ENCODE measurements at places on chromosomes 3 and 15.

GRCh38 chr15:70722266-70723121 is 40.9 kb downstream of the UACA start:
- peak; percentile 51 for DNase-seq

- DNase-seq, result no peak
Measured at GRCh38 chr3:56629451-56629850, 53.6 kb downstream of the TASOR start.

GRCh38 chr3:122415104-122415744 is 638 bp downstream of the WDR5B start:
- no peak for DNase-seq

GRCh38 chr3:196749125-196749524 is 9.5 kb downstream of the PAK2 start:
- no peak for DNase-seq

DNA sequence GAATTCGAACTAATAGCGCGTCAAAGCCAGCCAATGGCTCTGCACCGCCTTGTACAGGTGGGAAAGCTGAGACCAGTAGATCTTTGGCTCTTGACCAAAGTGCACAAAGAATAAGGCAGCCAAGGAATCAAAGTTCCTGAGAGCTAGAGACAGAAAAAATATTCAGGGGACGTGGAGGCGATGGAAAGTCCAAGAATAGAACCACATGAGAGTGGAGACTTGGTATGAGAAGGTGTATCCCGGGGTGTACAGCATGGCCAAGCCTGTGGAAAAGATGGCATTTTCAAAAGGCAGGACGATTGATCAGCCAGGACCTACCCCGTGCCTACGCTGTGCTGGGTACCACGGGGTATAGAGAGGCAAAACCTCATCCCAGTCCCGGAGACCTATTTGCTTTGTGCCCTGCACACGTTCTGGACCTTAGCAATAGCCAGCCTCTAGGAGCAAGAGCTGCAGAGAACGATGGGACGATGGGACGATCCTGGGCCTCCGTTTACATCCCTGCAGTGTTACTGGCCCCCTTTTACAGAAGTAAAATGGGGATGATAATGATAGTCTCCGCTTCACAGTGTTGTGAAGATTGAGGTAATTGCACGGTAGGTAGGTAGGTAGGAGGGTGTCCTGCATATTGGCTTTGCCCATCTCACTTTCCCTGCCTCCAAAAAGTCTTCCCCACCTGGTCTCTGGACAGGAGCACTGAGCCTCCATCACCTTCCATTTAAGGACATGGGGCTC is 583 bp upstream of the RBSN start:
- DNase-seq, result peak; percentile 25

DNA sequence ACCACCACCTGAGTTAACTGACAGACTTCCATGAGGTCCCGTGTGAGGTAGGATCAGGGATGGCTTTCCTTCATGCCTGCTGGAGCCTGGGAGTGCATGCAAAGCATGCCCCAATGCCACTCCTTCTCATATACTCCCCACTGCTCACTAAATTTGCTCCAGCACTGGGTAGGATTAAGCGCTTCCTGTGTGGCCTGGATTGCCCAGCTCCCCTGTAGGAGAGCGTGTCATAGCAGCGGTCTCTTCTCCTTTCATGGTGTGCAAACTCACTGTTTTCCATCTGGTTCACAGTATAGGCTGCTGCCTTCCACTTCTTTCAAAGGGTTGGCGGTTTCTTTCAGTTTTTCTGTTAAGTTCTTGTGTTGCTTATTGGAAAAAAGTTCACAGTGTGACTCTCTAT is 34.1 kb upstream of the ABI3BP start:
- no peak for DNase-seq

- DNase-seq, result no peak
Measured at GRCh38 chr3:159629329-159630084, 359.1 kb upstream of the IL12A start.

DNA sequence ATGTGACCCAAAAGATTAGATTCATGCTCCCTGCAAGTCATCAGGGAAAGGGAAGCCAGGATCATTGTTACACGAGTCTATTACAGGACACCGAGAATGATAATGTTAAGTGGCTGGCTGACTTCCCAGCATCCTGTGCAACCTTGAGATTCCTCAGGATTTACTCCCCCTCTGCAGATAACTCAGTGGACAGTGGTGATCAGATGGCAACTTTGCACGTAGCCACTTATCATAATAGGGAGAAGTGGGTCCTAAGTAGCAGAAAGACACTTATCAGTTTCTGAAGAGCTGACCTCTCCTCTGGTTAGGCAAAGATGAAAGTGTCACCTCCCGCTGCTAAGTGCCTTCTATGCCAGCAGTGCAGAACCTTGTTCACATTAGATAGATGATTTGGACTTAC is 6.7 kb upstream of the TMPRSS7 start:
- DNase-seq, result no peak

DNA sequence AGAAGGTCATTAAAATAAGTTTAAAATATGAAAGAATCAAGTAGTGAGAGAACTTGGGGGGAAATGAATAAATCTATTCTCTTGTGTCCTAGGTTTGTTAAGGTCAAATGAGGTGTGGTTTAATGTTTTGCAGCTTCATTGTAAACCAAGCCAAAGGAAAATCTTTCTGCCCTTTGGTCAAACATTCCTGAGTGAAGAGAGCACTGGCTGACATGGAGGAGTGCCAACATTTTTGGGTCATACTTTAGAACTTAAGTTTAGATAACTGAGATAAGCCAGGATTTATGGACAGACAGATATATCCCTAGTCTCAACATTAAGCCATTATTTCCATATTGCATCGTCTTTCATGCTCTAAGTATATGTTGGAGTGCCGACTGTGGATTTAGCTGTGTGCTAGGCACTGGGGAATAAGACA is 66.4 kb downstream of the PTPRG start:
- DNase-seq, result no peak

GRCh38 chr15:28260722-28261121 is 61.3 kb downstream of the HERC2 start:
- no peak for DNase-seq

DNA sequence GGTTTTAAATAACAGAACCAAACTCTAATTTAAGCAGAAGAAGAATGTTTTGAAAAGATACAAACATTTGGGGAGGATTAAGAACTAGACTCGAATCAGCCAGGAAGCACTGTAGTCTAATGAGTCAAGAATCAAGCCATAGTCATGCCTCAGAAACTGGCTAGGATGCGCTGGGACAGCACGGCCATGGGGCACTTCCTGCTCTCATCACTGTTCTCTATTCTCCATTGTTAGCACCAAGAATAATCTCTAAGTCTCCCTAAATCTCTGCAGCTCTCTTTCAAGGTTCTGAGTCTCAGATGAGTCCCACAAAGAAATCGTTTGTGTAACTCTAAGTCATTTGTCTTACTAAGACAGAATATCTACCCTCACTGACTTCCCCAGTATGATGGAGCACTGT is 399.0 kb upstream of the KCNMB2 start:
- no peak for DNase-seq

DNA sequence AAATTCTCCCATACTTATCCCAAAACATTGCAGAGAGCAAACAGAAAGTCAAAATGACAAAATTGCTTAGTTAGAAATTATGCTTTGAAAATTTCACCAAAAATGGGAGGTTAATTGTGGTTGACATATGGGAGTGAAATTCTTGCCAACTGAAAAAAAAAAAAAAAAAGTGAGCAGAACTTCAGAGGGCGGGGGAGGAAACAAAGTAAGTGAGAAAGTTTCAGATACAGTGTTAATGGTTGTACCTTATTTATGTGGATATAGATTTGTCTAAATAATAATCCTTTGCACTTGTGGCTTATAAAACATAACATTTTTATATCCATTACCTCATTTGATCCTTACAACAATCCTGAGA is 91.5 kb upstream of the RAP2B start:
- DNase-seq, result no peak

DNA sequence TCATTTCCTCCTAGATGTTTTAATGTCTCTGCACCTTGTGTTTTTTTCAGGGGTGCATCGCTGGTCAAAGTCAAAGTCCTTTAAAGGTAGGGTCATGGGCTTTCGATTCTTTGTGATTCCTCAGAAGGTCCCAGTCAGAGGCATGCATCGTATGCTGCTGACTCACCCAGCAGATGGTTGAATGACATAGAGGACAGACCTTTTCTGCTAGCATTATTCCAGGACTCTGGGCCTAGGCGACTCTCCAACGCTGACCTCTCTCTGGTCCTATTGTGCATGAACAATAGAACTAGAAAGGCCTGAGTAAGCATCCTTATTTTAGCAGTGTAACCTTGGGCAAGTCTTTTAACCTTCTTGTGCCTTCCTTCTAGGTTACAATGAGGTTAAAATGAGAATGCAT is 75.9 kb downstream of the DGKG start:
- no peak for DNase-seq

DNA sequence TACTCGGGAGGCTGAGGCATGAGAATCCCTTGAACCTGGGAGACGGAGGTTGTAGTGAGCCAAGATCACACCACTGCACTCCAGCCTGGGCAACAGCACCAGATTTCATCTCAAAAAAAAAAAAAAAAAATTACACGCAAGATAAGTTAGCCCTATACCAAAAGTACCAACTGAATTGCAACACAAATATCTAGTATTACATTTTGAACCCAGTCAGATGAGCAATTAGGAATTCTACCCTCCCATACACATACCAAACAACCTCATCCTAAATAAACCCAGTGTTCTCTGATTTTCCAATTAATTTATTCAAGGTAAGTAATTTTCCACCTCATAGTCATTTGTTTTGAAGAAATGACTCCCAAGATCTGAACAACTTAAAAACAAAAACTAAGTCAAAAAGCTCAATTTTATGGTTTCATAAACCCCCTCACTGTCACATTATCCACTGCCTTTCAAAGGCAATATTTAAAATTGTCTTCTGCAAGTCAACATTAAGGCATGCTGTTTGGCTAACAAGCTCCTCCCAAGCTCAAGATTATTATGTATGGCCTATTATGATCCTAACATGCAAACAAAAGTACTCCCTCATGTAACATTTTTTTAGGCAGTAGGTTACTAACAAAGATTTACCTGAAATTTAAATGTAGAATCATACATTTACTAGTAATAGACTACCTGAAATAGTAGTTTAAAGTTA is 4.5 kb downstream of the RAF1 start:
- no peak for DNase-seq

- no peak for DNase-seq
Measured at GRCh38 chr15:60384053-60384452, 13.7 kb downstream of the ANXA2 start.

DNA sequence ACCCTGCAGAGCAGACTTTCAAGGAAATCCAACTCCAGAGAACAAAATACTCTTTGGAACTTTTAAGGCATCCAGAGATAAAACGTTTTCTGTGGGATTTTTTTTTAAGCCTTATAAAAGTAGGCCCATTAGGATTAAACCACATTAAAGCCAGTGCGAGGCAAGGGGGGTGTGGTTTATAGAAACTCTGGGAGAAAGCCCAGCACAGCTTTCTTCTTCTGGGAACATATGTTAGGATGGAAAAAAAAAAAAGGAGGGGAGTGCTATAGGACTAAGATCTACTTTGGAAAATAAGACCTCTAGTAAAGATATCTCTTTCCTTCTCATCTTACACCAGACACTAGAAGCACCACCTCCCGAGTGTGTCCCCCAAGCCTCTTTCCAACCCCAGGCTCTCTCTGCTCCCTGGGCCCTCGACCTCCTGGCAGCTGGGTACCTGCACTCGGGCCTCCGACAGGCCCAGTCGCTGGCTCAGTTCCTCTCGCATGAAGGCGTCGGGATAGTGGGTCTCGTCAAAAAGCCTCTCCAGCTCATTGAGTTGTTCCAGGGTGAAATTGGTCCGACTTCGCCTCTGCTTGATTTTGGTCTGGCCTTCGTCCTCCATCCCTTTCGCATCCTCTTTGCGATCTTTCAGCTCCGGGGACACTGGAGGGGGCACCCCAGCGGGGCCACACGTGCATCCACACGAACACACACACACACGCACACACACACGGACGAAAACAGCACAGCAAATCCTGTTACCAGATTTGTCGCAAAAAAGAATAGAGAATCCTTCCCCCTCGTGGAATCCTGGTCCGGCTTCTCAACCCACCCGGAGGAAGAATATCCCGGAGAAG is 3.8 kb downstream of the SHOX2 start:
- no peak for DNase-seq

DNA sequence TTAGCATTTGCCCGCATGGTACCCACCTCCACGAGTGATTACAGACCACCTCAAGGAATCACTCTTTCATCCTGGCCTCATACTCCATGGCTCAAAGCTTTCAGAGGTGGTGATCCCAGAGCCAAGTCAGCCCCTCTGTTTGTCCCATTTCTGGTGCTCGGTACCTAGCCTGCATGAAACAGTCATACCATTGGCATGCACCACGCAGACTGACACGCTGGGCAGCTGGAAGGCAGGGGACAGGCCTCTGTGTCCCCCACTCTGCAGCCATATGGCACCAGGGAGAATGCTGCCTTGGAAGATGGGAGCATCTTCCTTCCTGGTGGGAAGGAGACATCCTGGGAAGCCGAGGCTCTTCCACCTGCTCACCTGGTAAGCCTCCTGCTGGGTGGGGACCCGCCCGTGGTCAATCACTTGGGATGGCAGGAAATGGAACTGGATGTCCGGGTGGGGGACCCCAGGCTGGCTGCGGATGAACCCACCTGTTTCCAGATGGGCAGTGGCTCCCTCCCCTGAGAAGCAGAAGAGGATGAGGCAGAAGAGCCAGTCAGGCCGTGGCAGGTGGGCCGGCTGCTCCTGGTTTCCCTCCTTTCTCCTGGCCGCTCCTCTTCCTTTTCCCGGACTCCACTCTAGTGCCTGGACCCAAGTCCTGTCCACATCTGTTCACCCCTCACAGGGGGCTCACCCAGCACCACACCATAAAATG is 26.9 kb downstream of the CHDH start:
- no peak for DNase-seq

GRCh38 chr15:99115300-99116215 is 10.7 kb downstream of the SYNM start:
- DNase-seq, result no peak

DNA sequence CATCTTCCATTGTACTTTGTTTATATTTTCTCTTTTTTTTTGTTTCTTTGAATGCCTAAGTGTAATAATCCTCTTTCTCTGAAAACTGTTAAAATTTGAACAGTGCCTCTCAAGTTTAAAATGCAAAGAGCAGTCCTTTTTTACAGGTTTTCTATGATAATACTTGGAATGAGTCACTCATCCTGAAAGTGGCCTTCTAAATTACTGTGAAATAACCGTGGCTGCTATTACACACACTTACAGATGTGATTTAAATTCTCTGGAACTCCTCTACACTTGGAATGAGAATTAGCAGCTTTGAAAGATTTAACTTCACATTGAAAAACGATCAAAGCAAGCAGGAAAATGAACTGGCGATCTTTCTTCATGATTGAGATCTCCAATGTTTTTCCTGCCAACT is 105.9 kb downstream of the ROBO1 start:
- DNase-seq, result no peak

DNA sequence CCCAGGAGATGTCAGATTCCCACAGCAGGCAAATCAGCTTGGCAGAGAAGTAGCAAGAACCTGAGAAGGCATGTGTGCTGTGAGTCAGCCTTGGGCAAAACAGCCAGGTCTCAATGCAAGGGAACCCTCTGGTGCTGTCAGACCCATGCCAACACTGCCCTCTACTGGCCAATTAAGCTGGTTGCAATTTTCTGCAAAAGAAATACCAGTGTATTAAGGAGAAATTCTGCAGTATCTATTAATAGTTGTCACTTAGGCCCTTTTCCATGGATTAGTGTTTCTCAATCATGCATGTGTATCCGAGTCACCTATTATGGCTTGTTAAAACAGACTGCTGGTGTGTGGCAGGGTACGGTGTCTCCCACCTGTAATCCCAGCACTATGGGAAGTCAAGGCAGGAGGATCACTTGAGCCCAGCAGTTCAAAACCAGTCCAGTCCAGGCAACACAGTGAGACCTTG is 26.2 kb downstream of the MAP4 start:
- DNase-seq, result peak; percentile 67

- no peak for DNase-seq
Measured at GRCh38 chr3:18079739-18080138, 337.3 kb upstream of the TBC1D5 start.

- no peak for DNase-seq
Measured at GRCh38 chr15:51161491-51162220, 67.0 kb upstream of the TNFAIP8L3 start.
